ENCODE measurements at places on chromosomes 6 and 20.

GRCh38 chr6:167255918-167256553 is 35.1 kb upstream of the UNC93A start:
- DNase-seq: no peak

GRCh38 chr6:152499931-152500330 is 137.2 kb downstream of the SYNE1 start:
- no peak for DNase-seq

DNA sequence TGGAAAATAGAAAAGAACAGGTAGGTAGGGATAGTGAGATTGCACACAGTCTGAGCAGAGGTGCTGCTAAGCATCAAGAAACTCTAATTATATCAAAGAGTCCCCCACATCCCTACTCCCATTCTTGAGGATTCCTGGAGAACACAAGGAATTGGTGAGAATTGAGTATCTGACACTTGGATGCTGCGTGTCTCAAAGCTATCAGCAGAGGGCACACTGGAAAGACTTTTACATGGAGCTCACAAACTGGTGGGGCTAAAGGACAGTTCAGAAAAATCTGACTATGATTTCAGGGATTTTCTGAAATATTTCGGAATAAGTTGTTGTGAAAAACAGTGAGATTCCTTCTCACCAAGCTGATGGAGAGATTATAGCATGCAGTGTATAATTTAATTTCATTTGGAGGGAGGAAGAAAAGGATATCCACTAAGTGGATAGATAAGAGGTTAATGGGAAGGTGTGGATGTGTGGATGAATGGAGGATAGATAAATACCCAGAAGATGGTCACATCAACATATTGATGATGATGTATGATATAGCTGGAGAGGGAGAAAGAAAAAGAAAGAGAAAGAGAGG is 215.4 kb upstream of the DEFB112 start:
- DNase-seq: no peak

DNA sequence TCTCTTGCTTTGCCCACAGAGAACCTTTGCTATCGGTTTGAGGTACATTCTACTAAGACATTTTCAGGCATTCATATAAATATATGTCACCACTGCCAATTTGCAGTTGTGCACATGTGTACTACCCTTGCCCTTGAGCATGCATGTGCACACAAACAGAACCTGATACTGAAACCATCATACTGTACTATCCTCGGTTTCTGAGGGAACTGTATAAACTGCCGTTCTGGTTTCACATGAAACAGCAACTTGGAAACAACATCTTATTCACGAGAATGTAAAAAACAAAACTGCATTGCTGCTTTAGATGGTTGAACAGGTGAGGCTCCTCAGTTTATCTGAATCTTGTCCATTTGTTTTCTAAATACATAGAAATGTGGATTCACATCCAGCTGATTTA is 151.2 kb upstream of the TMEM170B start:
- no peak for DNase-seq

- DNase-seq: peak; percentile 46
Observed at GRCh38 chr20:45138561-45139300, 14.5 kb upstream of the WFDC12 start.
